ENCODE measurements at places on chromosomes 3 and 15.

DNA sequence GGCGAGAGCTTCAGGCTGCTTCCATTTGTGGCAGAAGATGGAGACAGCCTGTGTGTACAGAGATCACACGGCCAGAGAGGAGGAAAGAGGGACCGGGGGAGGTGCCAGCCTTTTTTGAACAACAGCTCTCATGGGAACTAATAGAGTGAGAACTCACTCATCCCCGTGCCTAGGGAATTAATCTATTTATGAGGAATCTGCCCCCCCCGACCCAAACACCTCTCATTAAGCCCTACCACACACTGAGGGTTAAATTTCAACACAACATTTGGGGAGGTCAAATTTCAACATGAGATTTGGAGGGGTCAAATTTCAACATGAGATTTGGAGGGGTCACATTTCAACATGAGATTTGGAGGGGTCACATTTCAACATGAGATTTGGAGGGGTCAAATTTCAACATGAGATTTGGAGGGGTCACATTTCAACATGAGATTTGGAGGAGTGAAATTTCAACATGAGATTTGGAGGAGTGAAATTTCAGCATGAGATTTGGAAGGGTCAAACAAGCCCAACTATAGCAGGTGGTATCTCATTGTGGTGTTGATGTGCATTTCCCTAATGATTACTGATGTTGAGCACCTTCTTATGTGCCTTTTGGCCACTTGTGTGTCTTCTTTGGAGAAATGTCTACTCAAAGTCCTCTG is 20.6 kb upstream of the RFTN1 start:
- DNase-seq, result no peak

- DNase-seq, result no peak
These were observed 310.8 kb downstream of the PTPRG start for GRCh38 chr3:61872077-61872706.

DNA sequence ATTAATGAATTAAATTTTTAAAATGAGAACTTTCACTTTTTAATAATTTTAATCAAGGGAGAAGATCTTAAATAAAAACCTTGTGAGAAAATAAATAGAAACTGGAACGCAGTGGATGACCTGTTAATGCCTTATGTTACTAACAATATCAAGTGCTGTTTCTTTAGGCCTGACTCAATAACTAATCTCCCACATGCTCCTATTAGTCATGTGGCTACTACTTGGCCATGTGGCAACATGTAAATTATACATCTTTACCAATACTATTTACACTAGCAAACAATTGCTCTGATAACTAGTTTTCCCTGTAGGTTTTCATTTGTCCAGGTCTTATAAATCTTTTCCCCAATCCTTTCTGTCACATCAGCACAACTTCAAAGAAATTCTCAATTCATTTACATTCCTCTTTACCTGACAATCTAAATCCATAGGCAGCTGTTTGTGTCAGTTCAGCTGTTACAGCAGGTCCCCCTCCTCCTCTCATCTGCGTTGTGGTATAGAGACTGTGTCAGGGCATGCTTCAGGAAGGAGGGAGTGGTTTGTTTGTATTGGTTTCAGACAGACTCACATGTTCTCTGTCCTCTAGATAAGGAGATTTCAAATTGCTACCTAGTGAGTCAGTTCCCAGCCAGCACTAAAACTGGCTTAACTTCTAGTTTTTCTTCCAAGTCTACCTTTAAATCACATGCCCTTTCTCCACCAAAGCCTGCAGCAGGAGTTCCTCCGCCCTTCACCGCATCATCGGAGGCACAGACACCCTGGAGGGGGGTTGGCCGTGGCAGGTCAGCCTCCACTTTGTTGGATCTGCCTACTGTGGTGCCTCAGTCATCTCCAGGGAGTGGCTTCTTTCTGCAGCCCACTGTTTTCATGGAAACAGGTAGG is 11.3 kb upstream of the C3orf52 start:
- no peak for DNase-seq

DNA sequence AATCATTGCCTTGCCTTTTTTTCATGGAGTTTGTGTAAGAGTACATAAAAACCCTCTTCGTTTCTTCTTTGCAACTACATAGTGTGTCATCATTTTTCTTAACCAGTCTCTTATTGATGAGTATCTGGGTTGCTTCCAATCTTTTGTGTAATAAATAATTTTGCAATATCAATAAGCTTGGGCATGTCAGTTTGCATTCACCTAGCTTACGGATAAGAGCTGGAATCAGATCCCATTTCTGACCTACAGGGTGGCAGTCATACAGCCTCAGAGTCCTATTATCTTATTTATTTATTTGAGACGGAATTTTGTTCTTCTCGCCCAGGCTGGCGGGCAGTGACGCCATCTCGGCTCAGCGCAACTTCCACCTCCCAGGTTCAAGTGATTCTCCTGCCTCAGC is 18.3 kb downstream of the ANP32A start:
- DNase-seq, result no peak

DNA sequence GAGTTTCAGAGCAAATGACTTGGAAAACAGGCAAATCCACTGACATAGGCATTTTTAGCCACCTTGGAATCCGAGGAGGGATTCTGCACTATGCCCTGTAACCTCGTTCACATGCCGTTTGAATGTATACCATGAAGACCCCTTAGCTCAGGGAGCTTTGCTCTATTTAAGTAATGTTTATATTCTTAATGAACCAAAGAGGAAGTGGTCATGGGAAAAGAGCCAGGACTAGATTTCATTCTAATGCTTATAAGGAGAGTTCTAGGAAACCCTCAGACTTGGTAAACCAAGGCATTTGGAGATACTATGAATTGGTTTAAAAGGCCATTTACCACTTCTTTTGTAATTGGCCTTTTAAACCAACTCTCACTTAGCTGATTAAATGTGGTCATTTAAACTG is 178.9 kb downstream of the IGF1R start:
- DNase-seq, result no peak

DNA sequence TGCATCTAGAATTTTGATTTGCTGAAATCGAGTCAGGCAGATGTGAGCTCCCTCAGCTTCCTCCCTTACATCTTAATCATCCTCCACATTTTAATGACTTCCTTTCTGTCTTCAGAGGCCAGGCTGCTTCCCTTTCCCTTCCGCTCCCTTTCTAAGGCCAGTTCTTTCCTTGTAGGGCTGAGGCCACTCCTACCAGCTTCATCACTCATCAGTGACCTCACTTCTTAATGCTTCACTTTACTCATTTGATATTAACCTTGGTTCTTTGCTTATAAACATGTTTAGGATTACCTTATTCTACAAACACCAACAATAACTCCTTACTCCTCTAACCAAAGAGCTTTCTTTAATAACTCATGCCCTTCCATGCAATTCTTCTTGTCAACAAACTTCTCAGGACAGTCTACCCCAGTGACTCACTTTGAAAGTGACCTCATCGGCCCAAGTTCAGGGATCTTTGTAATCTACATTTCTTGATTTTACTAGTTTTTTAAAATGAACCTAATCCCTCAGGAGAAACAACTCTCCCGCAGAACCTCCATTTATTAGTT is 23.9 kb downstream of the ILDR1 start:
- DNase-seq, result no peak

GRCh38 chr3:62968128-62968527 is 92.9 kb upstream of the CADPS start:
- no peak for DNase-seq

- DNase-seq, result no peak
These were observed 235.3 kb upstream of the GOLIM4 start for GRCh38 chr3:168330983-168331382.

DNA sequence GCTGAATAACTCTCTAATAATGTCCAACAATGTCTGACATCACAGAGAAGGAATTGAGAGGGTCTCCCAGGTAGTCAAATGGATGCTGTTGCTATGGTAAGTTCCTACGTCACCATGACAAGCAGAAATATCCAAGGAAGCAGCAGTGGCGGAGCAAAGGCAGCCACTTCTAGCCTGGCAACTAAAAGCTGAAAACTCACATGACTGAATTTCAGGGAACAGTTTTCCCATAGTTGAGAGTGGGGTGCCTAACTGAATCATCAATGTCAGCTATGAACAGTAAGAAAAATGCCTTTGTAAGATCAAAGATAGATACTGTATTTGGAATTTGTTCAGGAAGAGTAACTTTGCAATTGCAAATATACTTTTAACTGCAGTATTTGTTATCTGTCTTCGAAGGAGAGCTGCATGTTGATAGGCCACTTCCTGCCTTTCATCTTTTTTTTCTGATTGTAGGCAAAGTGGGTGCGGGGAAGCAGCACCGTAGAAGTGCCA is 161.7 kb downstream of the BBX start:
- DNase-seq, result no peak

DNA sequence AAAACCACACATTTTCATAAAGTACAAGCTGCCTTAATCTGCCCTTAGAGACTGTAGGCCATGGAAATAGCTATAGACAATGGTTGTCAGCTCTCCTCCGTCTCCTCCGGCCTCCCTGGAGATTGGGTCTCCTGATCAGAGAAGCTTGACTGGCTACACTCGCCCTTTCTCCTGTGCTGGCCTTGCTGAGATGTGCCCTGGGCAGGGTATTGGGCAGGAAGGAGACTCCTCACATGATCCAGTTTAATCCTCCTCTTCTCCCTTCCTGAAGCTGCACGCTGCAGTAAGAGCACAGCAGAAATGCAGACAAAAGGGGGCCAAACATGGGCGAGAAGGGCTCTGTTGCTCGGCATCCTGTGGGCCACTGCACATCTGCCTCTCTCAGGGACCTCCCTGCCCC is at the start of gene SLC24A5:
Gene SLC24A5, plus strand, starts transcription at position 246 of the 400 bp plus-strand sequence. Its CDS starts 55 bp downstream, at position 301.
- no peak for DNase-seq

DNA sequence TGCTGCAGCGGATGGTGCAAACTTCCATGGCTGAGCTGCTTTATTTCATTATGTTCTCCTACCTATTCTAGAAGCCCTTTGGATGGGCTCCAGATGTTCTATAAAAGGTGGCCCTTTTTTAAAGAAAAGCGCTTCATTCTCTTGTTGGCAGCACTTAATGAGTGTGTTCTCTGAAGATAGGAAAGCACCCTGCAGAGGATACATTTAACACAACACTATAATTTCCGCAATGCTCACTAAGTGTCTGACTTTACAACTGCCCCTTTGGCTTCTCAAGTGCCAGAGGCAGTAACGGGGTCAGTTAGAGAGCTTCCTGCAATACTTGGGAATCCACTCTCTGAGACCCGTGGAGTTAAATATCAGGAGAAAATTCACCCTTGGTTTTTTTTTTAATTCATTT is 88.1 kb downstream of the MDFIC2 start:
- DNase-seq, result no peak

DNA sequence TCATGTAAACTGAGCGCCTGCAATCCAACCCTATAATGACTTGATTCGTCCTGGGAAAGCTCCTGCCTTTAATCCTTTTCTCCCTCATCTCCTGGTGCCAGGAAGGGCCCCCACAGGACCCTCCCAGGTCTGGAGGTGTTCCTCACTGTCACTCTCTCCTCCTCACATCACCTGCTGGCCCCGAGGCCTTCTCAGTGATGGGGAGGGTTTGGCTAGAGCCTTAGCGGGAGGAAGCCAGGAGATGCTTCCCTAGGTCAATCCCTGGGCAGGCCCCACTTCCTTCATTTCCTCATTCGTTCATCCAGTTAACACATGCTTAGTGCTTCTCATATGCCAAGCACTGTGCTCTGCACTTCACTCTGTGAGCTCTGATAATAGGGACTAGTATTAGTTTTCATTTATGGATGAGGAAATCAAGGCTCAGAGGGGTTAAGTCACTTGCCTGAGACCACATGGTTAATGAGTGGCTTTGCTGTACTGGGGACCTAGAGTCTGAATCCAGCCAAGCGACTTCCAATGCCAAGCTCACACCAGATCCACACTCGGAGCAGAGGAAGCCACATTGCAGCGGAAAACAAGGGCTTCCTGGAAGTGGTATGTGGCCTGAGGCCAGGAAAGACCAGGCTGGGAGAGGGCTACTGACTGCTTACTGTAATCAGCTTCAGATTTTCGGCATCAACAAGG is 50.3 kb upstream of the CHRNB4 start:
- no peak for DNase-seq

DNA sequence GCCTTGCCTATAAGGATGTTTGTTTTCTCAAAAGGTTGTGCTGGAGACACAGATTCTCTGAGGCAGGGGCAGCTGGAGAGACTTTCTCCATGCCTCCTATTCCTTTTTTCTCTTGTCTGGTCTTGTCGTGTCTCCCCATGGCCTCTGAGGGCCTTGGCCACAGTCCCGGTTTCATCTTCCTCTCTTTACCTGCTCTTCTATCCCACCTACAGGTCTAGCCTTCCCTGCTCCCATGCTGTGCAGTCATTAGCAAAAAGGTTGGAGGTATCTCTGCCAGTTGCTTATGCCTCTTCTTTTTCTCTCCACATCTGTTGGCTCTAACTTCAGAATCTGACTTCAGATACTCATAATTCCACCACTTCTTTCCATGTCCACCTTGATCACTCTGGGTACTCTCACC is 191.1 kb downstream of the IL20RB start:
- DNase-seq, result no peak

DNA sequence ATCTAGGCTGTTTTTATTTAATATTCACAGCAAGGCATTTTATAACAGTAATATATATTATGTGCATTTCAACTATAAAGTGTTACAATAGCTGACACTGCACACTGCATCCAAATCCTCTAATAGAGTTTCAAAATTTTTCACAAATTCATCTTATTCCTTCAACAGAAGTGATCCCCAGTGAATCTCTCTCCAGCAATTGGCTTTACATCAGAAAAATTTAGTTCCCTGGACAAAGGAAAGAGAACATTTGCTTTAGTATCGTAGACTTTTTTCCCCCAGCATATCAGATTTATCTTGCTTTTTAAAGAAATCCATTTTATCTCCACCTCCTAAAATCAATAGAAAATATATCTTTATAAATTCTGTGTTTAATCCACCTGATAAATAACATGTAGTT is 868.6 kb downstream of the TBL1XR1 start:
- no peak for DNase-seq

GRCh38 chr3:41612853-41613252 is 349.1 kb downstream of the ULK4 start:
- no peak for DNase-seq

DNA sequence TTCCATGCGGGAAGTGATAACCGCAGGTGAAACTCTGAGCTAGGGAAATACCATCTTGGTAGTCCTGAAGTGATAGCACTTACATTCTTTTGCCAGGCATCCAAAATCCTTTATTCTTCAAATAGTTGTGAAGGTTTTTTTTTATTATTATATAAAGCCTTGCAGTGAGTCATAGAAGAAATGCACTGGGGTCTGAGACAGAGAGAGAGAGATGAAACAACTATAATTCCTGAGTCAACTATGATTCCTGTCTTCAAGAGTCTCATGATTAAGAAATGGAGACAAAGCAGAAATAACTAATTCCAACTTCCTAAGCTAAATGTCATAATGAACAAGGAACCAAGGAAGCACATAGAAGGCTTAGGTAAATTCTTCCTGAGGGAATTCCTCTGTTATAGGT is 495.6 kb downstream of the LPP start:
- no peak for DNase-seq

GRCh38 chr3:127275287-127275781 is 12.5 kb downstream of the PRR20G start:
- no peak for DNase-seq

GRCh38 chr15:83549623-83550022 is 102.5 kb downstream of the SH3GL3 start:
- DNase-seq, result no peak

DNA sequence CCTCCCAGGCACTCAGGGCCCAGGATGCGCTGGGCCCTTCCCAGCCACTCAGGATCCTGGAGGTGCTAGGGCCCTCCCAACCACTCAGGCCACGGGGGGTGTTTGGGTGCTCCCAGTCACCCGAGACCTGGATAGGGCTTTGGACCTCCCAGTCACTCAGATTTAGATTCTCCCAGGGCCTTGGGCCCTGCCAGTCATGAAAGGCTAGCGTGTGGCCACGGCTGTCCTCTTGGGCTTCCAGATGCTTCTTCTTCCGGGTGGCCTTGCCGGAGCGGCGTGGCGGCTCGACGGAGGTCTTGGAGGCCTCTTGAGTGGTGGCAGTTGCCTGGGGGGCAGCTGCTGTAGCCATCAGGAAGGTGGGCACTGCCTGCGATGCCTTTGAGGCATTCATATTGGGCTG is 2.8 kb downstream of the MAGEL2 start:
- no peak for DNase-seq

Measured in stimulated activated CD4-positive, alpha-beta T cell treated with anti-CD3 and anti-CD28 coated beads, Interleukin-2, amount 100 ng/mL, for 24 hours (primary cell).